ENCODE measurements at places on chromosomes 5 and 9.

GRCh38 chr5:43065387-43065947 lies 25.3 kb upstream of the ANXA2R start:
- DNase-seq: no peak

DNA sequence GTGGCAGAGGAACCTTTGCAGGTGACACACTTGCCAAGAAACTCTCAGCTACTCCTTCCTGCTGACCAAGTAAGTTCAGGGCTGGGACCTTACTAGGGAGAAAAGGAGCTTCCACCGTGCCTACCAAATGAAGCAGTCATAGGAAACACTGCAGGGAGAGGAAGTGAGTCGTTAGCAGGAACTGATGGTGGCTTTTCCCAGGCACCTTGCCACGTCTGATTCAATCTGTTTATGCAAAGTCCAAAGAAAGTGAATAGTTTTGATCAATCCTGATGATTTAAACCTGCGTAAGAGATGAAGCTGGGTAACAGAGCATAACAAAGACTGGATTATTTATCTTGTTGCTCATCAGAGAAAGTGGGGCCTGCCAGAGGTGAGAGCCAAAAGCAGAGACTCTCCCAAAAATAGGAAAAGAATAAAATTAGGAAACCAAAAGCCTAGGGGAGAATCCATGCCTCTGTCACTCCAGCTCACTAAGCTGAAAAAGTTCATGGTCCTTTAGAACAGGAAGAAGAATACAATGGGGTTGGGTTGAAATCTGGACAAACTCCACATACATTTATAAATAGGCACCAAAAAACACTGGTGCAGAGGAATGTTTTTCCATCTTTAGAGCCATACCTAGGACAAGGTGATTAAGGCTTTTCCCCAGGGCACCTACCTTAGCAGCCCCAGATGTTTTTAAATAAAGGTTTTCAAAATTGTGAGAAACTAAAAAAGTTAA lies 9.3 kb upstream of the PFDN1 start:
- peak; percentile 89 for DNase-seq

DNA sequence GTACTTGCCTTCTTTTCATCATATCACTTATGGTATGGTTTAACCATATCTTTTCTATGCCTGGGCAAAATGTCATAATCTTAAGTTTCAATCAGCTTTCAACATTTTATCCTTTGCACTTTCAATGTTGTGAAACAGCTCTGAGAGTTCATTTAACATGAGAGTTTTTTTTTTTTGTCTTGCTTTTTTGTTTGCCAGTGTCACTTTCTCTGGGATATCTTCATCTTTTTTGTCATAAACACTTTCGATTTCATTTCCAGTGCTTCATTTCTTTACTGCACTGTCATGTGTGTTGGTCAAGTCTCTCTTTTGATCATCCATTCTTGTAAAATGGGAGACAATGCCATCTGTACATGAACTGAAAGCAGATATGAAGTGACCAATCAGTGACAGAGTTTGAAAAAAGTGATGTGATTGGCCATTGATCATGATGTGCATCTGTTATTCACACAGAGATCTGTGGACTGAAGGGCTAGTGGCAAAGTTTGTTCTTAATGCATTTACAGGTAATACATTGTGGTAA lies 7.5 kb upstream of the POU5F2 start:
- DNase-seq: no peak

GRCh38 chr5:15579193-15579990 lies 79.4 kb downstream of the FBXL7 start:
- no peak for DNase-seq

DNA sequence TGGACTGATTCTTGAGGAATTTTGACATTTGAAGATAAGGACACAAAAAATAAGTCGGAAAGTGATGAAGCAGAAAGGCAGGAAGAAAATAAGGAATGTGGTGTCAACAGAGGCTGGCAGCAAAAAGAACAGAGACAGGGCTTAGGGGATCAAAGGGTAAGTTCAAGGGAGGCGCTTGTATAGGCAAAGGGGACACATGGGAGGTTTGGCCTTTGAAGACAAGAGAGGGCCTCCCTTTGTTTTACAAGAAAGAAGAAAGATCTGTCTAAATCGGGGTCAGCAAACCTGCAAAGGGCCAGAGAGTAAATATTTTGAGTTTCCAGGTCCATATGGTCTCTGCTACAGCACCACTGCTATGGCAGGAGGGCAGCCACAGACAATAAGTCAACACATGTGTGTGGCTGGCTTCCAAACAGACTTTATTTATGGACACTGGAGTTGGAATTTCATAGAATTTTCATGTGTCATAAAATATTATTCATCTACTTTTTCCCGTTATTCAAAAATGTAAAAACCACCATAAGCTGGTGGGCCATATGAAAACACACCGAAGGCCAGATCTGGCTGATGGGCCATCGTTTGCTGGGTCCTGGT lies 112.0 kb upstream of the FBXL7 start:
- no peak for DNase-seq

- DNase-seq: no peak
Measured at GRCh38 chr5:980001-980588, 28.5 kb upstream of the NKD2 start.

- no peak for DNase-seq
Measured at GRCh38 chr5:33981408-33982162, 2.9 kb downstream of the SLC45A2 start.

- DNase-seq: no peak
Measured at GRCh38 chr9:87765521-87765920, 39.6 kb downstream of the CTSL start.

GRCh38 chr5:168874713-168875380 lies 295.7 kb upstream of the PANK3 start:
- no peak for DNase-seq

GRCh38 chr5:151154931-151155774 lies 2.4 kb downstream of the ANXA6 start:
- DNase-seq: no peak

DNA sequence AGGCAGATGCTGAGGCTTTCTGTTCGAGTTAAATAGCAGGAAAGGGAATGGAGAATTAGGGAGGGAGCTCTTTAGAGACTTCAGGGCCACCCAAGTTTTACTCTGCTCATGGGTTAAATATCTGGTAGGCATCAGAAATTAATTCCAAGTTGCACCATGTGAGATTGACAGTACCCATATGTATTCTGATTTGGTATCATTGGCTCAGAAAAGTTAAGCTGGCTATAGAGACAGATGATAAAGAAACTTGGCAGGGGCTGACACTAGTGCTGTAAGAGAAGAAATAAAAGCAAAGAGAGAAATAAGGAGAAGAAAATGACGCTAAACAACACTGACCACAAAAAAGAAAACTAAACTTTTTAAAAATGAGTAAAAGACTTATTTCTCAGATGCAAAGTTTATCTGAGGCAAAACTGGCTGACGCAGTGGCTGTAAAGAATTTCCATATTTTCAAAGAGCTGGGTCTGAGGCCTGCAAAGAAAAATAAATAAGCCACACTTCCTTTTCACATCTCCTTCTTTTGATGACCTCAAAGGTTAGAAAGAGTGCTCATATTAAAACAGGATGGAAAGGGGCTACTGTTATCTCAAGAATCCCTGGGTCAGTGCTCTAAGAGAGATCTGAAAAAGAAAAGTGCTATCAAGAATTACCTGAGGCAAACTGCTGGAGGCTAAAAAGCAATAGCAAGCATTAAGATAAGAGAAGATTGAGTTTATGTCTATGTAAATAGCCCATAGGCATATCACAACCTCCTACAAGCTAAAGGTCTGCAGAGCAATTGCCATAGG lies 399.0 kb upstream of the MEF2C start:
- no peak for DNase-seq

GRCh38 chr5:132641841-132642240 lies 16.1 kb upstream of the IL13 start:
- DNase-seq: no peak

GRCh38 chr5:79416499-79416898 lies 97.4 kb downstream of the HOMER1 start:
- DNase-seq: no peak

DNA sequence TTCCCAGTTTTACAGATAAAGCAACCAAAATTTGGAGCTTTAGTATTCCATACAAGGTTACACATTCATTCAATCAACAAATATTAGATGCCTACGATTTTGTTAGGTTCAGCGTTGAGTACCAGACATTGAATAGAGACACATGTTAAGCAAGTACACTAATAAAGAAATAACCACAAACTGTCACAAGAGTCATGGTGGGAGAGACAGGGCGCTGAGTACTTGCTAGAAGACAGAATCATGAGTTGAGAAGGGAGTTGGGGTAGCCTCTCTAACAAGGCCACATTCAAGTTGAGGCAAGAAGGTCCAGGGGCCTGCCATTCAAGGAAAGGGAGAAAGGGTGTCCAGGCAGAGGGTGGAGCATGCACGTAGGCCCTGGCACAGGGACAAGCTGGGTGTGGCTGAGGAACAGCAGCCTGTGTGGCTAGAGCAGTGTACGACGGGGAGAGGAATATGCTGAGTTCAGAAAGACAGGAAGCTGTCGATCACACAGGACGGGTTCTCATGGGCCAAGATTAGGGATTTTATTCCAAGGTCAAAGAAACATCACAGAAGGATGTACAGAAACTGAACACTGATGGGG lies 17.0 kb downstream of the CDK5RAP2 start:
- no peak for DNase-seq

- peak; percentile 96 for DNase-seq
Measured at GRCh38 chr9:94860678-94861588, 134.4 kb downstream of the AOPEP start.

DNA sequence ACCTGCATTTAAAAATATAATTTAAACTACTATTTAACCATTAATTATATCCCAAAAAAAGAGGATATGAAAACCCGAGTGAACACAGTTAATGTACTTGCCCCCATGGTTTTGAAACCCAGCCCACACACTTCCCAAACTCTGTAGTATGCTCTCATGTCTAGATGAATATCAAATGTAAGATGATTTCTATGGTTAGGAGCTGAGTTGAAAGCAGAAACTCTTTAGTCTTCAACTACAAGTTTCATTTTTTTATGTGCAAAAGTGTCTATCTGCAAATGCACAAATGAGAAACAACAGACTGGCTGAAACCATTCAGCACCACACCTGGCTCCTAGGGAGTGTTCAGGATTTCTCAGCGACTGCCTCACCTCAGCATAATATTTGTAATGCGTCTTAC lies 183.3 kb downstream of the SEMA5A start:
- DNase-seq: no peak

DNA sequence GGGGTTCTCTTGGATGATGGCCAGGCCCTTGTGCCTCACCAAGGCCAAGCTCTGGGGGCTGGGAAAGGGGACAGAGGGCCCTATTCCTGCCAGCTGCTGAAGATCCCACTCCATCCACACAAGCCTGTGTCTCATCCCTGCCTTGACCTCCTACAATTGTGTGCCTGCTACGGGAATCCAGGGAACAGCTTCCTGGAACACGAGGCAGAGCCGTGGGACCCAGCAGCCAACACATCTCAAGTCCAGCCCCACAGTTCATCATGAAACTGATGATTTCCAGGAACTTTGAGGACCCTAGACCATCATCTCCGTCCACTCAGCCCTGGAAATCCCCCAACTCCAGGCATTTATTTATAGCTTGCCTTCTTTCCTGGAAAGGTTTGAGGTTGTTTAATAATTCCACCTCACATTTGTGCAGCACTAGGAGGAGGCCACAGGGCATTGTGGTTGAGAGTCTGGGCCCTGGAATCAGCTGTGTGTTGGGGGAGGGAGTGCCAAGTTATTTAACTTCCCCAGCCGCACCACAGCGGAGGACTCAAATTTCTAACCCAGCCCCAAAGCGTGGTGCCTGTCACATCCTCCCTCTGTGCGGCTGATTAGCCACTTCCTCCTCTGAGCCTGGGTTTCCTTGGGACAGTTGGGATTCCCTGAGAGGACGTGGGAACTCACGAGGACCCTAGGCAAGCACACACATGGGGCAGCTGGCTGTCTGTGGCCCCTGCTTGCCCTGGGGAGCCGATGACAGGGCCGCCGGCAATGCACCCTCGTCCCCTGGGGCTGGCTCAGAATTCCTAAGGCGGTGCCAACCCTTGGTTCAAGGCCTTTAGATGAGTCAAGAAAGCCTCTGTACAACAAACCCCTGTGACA lies 58.2 kb upstream of the GGTA1 start:
- peak; percentile 63 for DNase-seq

- DNase-seq: no peak
Measured at GRCh38 chr5:167820101-167820990, 471.1 kb upstream of the WWC1 start.

GRCh38 chr5:68698025-68698940 lies 395.5 kb upstream of the SLC30A5 start:
- no peak for DNase-seq

DNA sequence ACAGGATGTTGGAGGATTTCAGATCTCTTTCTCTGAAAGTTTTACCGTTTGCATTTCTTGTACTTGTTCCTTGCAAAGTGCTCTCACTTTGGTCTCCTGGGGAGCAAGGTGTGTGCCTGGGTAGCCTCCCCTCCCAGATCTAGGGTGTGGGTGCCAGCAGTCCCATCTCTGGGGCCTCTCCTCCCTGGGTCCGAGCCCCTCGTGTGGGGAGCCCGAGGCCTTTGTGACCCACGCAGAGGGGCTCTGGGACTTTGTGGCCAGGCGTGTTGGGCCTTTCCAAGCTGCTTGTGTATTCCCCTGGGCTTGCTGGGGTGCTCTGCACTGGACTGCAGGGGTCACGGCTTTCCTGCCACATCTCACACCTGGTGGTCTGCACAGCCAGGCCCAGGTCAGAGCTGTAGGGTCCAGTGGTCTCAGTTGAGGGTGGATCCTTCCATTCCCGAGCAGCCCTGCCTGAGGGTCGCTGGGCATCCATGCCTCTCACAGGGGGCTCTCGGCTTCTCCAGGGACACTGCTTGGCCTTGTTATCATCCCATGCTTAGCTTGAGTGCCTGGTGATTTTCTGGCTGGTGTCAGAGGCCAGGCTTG lies 96.3 kb downstream of the CACNA1B start:
- DNase-seq: no peak

GRCh38 chr9:18985464-18985951 lies 47.5 kb downstream of the SAXO1 start:
- DNase-seq: no peak

- no peak for DNase-seq
Measured at GRCh38 chr5:57613741-57614140, 131.1 kb upstream of the ACTBL2 start.

- DNase-seq: no peak
Measured at GRCh38 chr5:55003432-55004065, 18.2 kb upstream of the ESM1 start.

- DNase-seq: no peak
Measured at GRCh38 chr9:130172161-130172857, at the start of gene NCS1. Gene NCS1, plus strand, starts transcription at chr9:130172404. Its CDS starts 260 bp downstream, at chr9:130172664.

DNA sequence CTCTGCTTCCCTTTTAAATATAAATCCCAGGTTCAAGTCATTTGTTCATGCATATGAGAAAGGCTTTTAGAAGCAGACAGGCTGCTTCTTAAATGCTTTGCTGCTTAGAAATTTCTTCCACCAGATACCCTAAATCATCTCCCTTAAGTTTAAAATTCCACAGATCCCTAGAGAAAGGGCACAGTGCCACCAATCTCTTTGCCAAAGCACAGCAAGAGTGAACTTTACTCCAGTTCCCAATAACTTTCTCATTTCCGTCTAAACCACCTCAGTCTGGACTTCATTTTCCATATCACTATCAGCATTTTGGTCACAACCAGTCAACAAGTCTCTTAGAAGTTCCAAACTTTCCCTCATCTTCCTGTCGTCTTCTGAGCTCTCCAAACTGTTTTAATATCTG lies 679.8 kb upstream of the FTMT start:
- no peak for DNase-seq

GRCh38 chr5:80092486-80093107 lies 57.4 kb downstream of the THBS4 start:
- no peak for DNase-seq

Data from non-pigmented ciliary epithelial cell (primary cell).